Activated T-helper 9 cell treated with anti-CD3 and anti-CD28 coated beads, Interleukin-2, amount 50 U/mL, for 16 hours (primary cell): ENCODE measurements at places on chromosomes 7 and 10.

- no peak for DNase-seq
These were observed 48.7 kb upstream of the DYNC1I1 start for GRCh38 chr7:95723583-95724180.

- no peak for DNase-seq
These were observed 1050.6 kb downstream of the NRG3 start for GRCh38 chr10:82925547-82925946.

DNA sequence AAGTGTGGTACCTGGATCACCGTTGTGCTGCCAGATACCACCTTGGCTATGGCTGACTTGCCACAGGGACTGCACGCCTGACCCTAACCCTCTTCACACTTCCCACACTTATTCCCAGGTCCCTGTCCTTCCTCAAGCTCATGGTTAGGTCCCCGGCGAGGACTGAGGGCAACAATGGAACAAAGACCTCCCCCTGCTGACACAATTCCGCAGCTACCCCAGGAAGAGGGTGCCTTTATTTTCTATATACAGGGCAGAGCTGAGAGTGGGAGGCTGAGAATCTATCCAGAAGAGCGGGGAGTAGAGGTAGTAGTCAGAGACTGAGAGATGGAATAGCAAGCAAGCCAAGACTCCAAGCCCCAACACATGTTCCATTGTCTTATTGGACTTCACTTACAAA, 118.1 kb upstream of the SEM1 start:
- no peak for DNase-seq

GRCh38 chr7:44733708-44734481, 14.8 kb upstream of the ZMIZ2 start:
- no peak for DNase-seq

DNA sequence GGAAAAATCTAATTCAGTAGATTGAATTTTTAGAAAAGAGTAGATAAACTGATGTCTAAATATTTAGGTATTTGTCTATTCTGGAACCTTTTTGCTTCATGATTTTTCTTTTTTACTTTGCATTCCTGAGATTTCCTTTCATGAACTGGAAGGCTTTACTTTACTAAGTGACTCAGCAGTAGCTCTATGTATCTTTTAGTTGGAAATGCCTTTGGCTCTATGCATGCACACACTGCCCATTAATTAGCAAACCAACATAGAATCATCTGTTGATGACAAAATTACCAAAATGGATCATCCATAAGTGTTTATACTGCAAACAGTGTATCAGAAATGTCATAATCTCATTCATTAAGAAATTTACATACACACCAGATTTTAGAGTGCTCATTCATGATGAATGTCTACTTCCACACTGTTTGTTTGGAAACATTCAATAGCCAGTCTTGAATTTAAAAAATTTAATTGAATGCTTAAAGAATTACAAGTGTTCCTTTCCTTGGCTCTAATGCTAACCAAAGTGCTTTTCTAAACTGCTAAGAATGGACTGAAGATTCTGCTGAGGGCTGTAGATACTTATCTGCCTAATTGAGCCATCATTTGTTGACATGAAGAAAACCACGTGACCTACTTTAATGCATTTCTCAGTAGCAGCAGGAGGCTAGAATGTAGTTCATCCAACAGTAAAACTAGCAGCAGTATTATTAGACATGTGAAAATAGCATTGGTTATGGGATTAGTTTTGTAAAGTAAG, 282.0 kb downstream of the ADK start:
- no peak for DNase-seq

DNA sequence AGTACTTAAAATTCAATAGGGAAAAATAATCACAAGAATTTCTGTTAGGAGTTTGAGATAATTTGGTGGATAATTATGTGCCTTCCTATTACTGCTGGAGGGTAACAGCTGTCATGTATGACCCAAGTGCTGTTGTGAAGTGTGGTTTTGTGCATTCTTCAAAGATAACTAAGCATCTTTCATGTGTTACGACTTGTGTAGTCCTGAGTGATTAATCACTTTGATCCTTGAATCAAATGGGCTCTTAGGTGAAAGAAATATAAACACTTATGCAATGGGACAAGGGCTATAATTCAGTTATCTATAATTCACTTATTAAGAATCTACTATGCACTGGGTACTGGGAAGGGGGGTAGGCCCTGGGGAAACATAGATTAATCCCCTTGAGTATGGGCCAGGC, 89.0 kb downstream of the CH25H start:
- no peak for DNase-seq

- no peak for DNase-seq
These were observed 44.2 kb upstream of the A1CF start for GRCh38 chr10:50929670-50930069.

DNA sequence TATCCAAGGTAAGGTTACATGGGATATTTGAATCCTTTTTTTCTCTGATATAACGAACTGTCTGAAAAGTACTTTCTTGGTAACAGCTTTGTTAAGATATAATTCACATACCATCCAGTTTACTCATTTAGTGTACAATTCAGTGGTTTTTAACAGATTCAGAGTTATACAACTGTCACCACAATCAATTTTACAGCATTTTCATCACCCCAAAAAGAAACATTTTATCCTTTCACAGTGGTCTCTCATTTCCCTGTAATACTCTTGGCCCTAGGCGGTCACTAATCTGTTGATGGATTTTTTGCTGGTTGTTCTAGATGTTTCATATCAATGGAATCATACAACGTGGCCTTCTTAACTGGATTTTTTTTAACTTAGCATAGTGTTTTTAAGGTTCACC, 91.6 kb downstream of the GLCCI1 start:
- DNase-seq, result no peak

GRCh38 chr7:29805031-29805430, 1.3 kb upstream of the WIPF3 start:
- no peak for DNase-seq

DNA sequence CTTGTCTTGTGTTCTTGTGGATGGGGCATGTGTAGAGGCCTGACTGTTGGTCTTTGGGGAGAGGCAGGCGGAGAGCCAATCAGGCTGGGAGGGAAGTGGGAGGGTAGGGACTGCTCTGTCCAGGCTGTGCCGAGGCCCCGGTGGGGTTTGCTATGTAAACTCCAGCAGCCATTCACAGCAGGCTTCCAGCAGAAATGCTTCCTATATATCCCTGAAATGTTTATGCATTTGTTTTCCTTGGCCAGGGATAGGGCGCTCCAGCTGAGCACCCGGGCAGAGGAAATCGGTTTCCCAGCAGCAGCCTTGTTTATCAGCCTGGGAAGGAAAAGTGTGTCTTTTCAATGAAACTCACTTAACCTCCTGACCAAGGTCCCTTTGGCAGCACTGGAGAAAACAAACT, 18.3 kb upstream of the AQP1 start:
- no peak for DNase-seq

DNA sequence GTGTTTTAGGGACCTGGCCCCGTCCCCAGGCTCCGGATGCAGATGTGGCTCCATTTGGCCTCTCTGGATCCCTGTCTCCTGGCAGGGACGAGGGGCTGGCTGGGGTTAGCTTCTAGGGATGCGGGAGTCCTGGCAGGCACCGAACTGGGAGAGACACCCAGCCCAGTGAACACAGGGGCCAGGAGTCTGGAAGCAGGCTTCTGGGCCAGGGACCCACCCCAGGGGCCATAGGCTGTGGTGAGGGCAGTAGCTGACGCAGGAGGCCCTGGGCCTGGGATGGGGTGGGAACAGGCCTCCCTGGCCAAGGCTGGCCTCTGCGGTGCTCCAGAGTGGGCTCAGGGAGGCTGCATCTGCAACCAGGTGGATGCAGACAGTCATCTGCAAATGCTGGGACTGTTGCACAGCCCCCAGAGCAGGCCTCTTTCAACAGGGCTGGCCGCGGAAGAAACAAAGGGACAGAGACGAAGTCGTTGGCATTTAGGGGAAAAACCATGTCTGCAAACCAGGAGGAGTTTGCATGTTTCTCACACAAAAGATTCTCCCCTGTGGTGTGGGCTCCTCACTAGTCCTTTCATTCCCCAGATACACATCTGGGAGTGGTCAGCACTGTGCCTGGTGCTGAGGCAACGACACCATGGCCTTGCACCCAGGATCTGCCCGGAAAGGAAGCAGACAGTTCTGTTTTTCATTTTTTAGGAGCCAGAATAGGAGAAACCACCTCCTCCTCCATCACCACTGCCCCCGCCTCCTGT, 36.4 kb upstream of the ZNF488 start:
- no peak for DNase-seq

DNA sequence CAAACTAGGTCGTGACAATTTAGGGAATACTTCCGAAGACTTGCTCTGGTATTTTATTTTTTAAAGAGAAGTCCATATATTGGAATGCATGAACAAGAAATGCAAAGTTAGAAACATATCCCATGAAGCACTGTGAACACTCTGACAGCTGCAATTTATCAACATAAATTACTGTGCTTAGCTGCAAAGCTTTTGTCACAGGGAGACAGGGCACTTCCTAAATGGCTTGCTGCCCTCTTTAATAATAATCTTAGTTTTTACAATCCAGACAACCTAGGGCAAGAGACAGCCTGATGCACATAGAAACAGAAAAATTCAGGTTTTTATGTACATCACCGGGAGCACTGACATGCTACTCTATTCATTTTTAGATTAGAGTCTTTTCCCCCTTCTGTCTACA, 78.3 kb upstream of the NOBOX start:
- no peak for DNase-seq
